ENCODE measurements at places on chromosomes 4 and X.

DNA sequence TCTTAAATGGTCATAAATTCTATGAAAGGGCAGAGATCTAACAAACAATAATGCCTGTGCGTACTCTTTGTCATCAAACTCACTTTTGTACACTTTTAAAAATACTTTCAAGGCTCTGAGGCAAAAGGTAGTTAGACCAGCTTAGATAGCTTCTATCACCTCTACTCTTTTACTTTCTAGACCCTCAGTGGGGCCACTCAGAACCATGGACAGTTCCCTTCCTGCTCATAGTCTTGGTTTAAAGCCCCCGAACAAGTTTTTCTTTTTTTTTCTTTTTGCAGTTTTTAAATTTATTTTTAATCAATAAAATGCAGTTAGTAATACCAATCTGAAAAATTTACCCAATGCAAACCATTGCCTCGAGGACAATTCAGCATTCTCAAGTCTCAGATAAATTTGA lies 460.5 kb upstream of the CNKSR2 start:
- DNase-seq: no peak

- DNase-seq: no peak
These were observed 43.3 kb downstream of the SPCS3 start for GRCh38 chr4:176363072-176363471.

GRCh38 chrX:3160756-3161155 lies 119.5 kb downstream of the ARSF start:
- DNase-seq: no peak

DNA sequence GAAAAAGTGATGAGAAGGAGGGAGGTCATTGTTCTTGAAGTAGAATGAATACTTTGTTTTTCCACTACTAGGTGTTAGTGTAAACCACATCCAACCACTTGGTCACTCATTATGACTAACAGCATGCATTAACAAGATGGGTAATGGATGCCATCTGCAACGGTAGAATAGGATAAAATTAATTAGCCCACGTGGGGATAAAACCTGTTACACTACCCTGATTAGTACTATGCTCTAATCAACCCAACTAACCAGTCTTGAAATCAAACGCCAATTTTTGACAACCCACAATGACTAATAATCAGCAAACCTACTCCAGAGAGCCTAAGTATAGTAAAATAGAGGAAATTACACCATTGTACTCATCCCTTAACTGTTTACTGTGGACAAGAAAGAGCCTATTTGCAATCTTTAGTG lies 93.4 kb upstream of the MCF2 start:
- no peak for DNase-seq

DNA sequence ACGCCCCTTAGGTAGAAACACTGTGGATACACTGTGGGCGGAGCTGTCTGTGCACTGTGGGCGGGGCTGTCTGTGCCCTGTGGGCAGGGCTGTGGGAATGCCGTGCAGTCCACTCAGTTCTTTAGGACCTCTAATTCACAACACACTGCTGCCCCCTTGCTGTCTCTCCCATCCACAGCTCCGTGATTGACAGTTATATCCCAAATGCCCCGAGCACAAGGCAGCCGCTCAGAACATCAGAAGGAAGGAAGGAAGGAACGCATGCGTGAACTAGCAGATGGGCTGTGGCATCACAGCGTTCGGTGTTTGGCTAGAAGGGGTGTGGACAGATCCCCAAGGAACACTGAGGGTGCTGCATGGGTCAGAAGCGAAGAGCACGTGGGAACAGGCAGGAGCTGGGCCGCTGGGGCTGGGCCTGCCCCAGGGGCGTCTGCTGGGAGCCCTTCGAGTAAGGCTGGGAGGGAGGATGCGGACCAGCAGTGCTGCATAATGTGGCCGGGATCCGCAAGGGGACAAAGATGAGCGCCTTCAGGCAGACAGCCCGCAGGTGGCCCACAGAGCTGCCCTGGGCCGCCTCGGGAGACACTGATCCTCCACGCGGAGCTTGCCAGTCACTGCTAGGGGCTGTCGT lies 29.8 kb downstream of the ACOX3 start:
- DNase-seq: no peak

DNA sequence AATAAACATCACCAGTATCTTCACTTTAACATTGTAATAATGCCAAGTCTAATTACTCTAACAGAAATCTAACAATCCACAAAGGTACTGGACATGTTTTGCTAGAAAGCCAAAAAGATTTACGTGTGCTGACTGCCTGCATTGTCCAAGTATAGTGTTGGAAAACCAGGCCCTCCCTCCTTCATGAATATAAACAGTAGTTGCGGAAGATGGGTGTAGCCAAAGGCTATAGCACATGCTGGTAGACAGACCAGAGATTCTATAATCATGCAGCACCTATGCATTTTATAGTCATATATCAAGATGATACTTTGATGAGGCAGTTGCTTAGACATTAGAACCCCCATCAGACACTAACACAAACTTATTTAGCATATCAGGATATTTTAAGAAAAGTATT lies 22.6 kb downstream of the ZNF280C start:
- no peak for DNase-seq

GRCh38 chr4:108210989-108211835 lies 42.5 kb upstream of the LEF1 start:
- no peak for DNase-seq

GRCh38 chr4:85147481-85148076 lies 181.1 kb upstream of the WDFY3 start:
- peak; percentile 2 for DNase-seq

DNA sequence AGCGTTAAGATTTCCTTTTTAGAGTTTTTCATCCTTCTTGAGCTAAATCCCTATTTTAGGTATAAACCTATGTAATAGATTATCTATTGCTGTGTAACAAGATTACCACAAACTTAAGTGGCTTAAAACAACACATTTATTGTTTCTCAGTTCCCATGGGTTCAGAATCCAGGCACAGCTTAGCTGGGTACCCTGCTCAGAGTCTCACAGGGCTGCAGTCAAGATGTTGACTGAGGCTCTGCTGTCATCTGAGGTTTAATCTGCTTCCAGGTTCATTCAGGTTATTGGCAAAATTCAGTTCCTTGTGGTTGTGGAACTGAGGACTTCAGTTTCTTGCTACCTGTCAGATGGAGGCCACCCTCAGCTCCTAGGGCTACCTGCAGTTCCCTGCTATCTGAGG lies 60.9 kb downstream of the GK start:
- no peak for DNase-seq

DNA sequence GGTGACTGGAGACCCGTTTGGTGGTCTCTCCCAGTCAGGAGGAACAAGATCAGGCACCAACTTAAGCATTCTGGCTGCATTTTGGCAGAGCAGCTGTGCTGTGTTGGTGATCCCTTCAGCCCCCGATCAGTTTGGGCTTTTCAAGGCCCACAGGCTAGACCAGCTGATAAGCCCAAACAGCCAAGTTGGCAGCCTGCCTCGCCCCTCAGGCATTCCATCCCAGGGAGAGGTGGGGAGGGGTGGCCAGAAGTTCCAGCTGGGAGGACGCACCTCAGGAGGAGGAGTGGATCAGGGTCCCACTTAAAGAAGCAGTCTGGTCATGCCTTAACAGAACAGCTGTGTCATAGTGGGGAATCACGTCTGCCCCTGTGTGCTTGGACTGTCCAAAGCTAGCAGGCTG lies 105.8 kb downstream of the CHIC1 start:
- no peak for DNase-seq

DNA sequence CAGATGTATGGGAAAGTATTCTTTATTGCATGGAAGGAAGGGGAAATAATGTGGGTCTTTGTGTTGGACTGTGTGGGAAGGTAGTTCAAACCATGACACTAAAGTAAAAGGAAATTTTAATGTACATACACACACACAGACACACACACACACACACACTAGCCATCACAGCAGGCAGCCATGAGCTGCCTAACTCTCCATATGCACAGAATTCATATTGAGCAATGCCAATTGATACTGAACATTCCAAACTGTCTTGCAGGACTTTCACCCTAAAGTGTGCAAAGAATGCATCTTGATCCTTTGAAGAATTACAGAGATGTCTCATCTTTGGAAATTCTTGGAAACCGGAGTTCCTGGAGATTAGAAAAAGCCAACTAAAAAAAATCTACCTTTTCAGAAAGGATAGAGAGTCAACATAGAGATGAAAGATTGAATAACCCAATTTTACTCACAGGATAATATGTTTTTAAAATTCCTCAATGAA lies 120.6 kb upstream of the MBNL3 start:
- no peak for DNase-seq

DNA sequence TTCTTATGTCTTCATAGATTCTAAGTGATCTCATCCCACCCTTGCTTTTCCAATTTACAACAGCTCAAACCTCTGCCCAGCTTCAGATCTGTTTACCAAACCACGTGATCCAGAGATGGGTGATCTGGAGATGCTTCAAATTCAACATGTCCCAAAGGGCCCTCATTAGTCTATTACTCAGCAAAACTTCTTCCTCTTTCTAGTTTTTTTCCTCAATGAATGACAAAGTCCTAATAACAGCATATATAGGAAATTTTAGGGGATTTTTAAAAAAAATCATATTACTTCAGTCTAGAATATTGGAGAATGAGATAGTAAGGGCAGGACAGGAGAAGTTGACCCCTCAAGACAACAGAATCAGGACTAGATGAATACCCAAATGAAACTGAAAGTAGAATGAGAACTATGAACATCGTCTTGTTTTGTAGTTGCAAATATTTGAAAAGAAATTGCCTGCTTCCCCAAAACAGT lies 127.1 kb downstream of the CFAP299 start:
- no peak for DNase-seq

DNA sequence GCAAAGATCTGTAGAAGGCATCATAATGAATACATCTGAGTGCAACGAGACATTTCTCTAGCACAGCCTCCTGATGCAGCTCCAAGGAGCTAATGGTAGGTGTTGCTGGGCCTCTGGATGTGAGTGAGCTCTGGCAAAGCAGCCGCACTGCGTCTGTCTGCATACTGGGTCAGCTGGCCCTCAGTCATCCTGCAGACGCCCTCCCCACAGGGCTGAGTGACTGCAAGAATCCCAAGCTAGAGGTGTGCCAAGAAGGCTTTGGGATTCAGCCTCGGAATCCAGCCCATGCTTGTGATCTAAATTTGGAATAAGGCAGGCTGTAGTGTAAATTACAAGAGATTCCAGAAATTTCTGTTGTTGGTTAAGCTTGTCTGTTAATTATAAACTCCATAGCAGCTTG lies 18.5 kb downstream of the HERC3 start:
- no peak for DNase-seq

- no peak for DNase-seq
These were observed 37.9 kb downstream of the EREG start for GRCh38 chr4:74402692-74403456.

DNA sequence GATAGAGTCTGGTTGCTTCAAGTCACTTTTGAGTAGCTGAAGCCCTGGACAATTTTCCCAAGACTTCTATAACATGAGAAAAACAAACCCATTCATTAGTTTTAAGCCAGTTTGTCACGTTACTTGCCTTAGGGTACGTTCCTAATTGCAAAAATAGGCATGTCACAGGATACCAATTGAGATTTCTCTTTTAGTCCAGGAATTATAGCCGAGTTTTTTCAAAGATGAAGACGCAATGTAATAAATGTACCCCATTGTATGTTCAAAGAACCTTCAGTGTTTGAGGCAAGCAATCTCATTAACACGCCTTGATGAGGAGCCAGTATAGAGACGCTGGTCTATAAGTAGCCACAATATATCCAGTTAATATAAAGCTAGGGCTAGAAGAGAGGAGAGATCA lies 534.2 kb downstream of the INPP4B start:
- DNase-seq: no peak

- peak; percentile 31 for DNase-seq
These were observed 37.0 kb upstream of the ATP6AP2 start for GRCh38 chrX:40543661-40544328.

- DNase-seq: no peak
These were observed 1.2 kb upstream of the LETM1 start for GRCh38 chr4:1856943-1857699.

- DNase-seq: no peak
These were observed 106.6 kb upstream of the SH3RF1 start for GRCh38 chr4:169377367-169377766.

GRCh38 chr4:94653984-94654609 lies 103.7 kb upstream of the BMPR1B start:
- no peak for DNase-seq

DNA sequence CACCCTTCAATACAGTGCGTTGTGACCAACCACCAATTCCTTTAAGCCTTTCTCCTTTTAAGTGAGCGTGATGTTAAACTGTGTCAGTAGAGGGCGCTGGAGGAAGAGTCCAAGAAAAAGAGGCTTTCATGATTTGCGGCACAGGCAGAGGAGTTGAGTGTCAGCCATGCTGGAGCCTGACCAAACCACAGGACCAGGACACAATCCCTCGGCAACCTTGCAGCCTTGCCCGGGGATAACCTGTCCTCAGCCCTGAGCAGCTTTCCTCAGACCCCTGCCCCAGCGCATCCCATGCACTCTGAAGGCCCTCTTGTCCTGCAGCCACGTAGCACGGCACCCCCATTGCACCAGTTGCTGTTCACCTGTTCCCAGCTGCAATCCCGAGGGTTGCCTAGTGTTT lies 53.5 kb upstream of the SMIM31 start:
- no peak for DNase-seq

- no peak for DNase-seq
These were observed 72.2 kb upstream of the VBP1 start for GRCh38 chrX:155143959-155144548.

- DNase-seq: no peak
These were observed at the start of gene PLAC1 for GRCh38 chrX:134658002-134658759. Gene PLAC1, minus strand, starts transcription at chrX:134658471. Its CDS starts 91,789 bp downstream, at chrX:134566682.

DNA sequence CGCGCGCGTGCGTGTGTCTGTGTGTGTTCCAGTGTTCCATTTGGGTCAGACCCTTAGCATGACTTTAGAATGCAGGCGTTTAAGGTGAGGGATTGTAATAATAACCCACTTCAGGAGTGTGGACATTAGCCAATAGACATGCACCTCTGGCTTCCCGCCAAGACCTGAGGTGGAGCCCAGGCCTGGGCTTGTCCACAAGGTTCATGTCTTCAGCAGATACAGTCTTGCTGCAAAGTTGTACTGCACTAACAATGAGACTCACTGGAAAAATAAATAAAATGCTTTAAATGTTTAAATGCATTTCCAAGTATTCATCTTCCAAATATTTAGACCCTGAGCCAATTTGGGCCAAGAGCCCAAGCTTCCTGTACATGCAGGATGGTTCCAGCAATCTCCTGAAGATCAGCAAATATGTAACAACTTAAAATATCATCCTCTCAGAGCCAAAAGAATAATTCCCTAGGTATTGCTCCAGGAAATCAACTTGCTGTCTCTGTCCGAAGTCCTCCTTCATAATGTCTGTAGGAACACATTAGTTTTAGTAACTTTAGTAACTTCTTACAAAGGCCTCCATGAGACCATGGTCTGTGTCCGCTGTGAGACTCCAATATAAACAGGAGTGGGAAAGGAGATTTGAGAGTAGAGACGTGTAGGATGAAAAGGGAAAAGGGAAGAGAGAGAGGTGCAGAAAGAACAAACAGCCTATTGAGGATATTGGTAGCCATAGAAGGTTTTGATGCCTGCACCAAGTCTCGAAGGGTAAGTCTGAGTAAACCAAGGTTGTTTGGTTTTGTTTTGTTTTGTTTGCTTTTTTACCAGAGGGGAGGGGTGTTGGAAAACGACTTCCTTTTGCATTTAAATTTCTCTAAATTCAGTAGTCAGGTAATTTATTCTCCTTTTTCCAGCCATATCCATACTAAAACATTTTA lies 98.5 kb upstream of the KLF3 start:
- DNase-seq: no peak

GRCh38 chr4:86841309-86841708 lies 7.9 kb downstream of the SLC10A6 start:
- no peak for DNase-seq

All from naive thymus-derived CD8-positive, alpha-beta T cell (primary cell).